ENCODE measurements at places on chromosomes 16 and 17. TPM values are rescaled to one million over a fixed set of nuclear protein-coding genes. Genes with fewer than 3 reads are reported as not detected.

DNA sequence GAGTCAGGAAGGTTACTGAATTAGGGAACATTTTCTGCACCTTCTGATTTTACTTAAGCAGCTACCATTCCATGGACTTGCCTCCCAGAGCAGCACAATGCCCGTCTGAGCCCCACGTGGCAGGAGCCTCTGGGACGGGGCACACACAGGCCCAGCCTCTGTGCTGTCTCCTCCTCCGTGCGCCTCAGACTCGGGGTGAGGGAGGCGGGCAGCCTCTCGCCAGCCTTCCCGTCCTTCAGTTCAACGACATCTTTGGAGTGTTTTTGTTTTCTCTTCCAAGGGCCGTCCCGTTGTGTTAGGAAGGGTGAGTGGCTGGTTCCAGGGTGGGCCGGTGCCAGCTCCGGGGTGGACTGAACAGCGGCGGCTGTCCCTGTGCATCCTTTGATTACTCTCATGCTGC is 31.8 kb downstream of the NDEL1 start:
- no peak for DNase-seq

- no peak for DNase-seq
Measured at GRCh38 chr16:21663889-21664647, at the start of gene OTOA. TSS of gene OTOA (plus strand) at chr16:21663968. CDS start at chr16:21678515, 14,547 bp downstream.

- DNase-seq = peak; percentile 47
Measured at GRCh38 chr17:29292992-29293889, 707 bp downstream of the NUFIP2 start.

- DNase-seq = peak; percentile 57
Measured at GRCh38 chr16:79607587-79607986, 7.0 kb upstream of the MAF start.

- DNase-seq = peak; percentile 68
Measured at GRCh38 chr17:2174468-2175293, 119.8 kb downstream of the HIC1 start.

GRCh38 chr17:75181608-75182318 is 996 bp downstream of the SUMO2 start:
- no peak for DNase-seq

DNA sequence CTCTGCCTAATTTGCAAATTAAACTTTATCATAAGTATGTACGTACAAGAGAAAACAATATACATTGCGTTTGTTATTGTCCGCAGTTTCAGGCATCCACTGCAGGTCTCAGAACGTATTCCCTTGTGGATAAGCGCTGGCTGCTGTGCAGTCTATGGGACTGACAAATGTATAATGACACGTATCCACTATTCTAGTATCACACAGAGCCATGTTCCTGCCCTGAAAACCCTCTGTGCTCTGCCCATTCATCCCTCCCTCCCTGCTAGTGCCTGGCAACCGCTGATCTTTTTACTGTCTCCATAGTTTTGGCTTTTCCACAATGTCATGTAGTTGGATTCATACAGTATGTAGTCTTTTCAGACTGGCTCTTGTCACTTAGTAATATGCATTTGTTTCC is 179.4 kb downstream of the MAF start:
- DNase-seq = no peak

GRCh38 chr16:57527027-57527426 is 9.3 kb downstream of the CCDC102A start:
- no peak for DNase-seq

SEPHS2 gene
- total RNA-seq = 4.9 TPM

DNA sequence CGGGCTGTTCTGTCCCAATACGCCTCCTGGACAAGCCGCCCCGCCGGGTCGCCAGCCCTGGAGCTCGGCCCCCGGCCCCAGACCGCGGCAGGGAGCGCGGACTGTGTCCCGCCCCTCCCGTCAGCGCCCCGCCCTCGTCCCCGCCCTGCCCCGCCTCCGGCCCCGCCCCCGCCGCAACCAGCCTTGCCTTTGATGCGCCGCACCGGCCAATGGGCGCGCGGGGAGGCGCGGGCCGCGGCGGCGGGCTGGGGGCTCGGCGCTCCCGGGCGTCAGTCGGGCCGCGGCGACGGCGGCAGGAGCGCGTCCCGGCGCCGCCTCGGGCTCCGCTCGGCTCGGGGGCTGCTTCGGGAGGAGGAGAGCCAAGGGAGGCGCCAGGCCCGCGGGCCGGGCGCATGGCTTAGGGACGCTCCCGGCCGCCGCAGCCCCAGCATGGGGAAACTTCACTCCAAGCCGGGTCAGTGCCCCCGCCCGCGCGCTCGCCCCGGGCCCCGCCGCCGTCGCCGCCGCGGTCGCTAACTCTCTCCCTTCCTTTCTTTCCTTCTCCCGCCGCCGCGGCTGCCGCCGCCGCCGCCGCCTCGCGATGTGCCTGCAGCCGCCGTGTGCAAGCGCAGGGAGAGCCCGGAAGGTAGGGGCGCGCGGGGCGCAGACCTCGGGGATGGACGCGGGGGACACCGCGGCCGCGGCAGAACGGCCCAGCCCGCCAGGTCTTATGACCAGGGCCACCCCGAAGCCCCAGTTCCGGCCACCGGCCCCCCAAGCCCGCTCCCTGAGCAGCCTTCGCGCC is at the start of gene NKD1:
NKD1 (plus strand) TSS at position 272 of the 784 bp plus-strand sequence; CDS start at position 430, 158 bp downstream.
- no peak for DNase-seq

GRCh38 chr17:33639103-33639880 is 346.2 kb upstream of the ASIC2 start:
- DNase-seq = no peak

USP6 gene
- not detected for total RNA-seq

GRCh38 chr17:34351096-34351495 is 5.2 kb upstream of the CCL13 start:
- no peak for DNase-seq

DNA sequence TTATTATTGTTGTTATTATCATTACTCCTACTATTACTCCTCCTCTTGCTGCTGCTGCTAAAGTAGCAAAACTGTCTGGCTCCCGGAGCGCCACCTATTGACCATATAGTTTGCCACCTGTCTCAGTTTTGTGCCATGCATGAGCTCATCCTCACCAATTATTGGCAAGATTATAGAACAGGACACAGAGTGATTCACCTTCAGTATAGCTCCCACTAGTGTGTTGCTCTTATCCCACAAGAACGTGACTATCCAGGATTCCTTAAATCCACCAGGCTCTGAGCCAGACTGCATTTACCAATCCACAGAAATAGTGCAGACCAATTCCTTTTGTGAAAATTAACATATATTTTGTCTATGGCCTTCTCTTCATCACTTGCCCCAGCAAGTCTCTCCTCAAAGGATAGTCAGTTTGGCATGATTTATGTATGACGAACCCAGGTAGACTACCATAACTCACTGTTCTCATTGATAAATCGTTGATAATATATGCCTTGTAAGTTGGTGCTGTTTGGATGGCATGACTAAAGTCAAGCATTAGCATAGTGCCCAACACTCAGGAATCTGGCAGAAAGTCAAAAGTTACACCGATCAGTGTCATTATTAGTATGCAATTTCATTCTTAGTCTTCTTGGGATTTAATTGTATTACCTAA is 405.5 kb upstream of the HSBP1 start:
- DNase-seq = no peak

DNA sequence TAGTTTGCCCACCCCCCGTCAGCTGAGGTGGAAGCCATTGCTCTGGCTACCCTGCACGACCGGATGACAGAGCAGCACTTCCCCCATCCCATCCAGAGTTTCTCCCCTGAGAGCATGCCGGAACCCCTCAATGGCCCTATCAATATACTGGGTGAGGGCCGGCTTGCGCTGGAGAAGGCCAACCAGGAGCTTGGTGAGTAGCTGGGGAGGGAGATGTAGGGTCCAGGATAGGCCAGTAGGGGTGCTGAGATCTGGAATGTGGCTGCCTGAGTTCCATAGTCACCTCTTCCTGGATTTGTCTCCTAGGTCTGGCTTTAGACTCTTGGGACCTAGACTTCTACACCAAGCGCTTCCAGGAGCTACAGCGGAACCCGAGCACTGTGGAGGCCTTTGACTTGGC is 6.4 kb downstream of the PFAS start:
- no peak for DNase-seq

DNA sequence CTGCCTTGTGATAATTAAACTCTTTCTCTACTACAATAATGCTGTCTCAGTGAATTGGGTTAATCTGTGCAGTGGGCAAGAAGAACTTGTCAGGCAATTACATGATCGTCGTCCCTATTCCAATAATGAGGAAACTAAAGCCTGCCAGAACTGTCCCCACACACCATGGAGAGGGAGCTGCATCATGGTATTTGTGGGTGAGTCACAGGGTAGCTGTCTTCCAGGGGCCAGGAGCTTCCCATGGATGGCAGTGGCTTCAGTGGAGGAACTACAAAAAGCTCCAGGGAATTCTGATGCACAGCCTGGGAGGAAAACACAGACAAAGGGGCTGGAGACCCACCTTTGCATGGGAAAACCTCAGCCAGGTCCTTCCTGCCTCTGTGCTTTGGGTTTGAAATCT is 83.3 kb upstream of the C16orf82 start:
- no peak for DNase-seq

- no peak for DNase-seq
Measured at GRCh38 chr17:76089680-76090516, 10.9 kb downstream of the ZACN start.

DNA sequence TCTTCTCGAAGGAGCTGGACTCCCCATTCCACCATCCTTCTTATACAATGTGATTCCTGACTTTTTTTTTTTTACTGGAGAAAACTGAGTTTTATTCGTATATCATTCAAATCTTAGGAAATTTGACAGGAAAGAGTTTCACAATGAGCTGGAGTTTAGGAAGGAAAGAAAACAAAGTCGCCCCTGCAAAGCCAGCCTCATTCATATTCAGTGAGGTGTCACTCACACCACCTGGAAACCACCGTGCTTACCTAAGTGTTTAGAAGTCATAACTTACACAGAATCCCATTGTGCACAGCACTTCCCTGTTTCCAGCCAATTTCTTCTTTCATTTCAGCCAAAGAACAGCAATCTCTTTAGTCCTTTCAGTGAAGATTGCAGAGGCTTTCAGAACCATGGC is 90.3 kb upstream of the CHMP6 start:
- no peak for DNase-seq

GNGT2 gene
- total RNA-seq = not detected

GRCh38 chr16:17423221-17423620 is 47.5 kb downstream of the XYLT1 start:
- no peak for DNase-seq

- DNase-seq = no peak
Measured at GRCh38 chr17:39225959-39226683, 376 bp upstream of the STAC2 start.

CHST4 gene
- 0.55 TPM for total RNA-seq

DNA sequence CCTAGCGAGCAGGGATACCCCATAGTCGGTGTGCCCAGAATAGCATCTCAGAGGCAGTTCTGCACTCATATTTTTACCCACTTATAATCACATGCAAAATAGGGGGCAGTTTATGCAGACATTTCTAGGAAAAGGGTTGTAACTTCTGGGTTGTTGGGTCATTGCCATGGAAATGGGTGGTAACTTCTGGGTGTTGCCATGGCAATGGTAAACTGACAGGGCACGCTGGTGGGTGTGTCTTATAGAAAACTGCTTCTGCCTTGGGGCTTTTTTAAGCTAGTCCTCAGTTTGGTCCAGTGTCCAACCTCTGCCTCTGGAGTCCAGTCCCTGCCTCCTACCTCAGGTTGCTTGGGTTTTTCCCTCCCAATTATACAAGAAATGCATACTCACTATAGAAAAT is 7.4 kb upstream of the SPAG9 start:
- peak; percentile 25 for DNase-seq

DNA sequence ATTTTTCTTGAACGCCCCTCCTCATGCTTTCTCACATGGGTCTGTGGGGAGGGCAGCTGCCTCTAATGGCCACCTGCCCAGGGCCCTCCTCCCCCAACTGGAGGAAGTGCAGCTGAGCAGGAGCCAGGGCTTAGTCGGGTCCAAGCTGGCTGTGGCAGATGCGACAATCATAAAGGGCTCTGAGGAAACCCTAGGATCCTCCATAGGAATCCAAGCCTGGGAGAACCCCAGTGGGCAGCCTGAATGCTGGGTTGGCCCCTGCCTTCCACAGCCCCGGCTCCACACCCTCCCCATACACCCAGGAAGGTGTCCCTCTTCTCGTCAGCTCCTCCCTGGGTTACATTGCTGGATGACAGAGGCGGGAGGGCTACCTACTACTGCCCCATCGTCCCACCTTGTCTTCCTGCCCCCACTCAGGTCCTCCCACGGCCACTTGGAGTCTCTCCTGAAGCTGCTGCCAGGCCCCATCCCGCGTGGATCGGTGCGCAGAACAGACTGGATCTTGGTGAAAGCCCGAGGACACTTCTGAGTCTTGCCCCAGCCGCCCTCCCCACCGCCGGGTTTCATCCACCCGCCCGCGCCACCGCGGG is 15.6 kb upstream of the CBFB start:
- no peak for DNase-seq

DNA sequence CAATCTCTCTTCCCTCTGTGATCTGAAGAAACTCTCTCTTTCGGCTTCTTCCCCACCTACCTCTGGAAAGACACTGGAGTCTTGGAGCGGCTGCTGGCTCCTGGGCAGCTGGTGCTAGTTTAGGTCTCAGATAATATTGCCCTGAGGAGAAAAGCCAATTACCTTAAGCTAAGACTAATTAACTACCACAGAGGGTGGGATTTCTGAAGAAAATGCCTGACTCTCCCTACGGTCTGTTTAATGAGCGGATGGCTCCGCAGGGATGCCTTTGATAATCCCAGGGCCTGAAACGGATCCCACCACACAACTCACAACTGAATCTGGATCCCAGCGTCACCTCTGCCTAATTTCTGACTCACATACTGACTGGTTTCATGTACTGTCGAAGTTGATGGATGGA is 127.0 kb upstream of the NLRP1 start:
- DNase-seq = no peak

DNA sequence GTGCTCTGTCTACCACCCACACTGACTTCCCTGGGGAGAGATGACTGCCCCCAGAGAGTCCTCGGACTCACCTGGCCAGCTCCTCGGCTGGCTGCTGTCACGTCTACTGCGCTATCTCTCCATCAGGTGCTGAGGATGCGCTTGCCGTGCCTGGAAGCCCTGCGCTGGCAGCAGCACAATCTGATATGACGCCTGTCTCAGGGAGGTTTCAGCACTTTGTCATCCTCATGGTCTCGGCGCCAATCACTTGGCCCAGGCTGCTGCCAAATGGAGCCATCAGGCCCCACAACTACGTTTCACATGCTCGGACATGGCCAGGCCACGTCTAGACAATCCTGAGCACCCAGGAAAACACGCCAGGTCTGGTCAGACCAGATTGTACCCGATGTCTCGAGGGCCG is 46.7 kb downstream of the FOXL1 start:
- no peak for DNase-seq

GRCh38 chr17:17474341-17474740 is 2.5 kb upstream of the MED9 start:
- DNase-seq = no peak

TNFRSF13B gene
- total RNA-seq = not detected

DNA sequence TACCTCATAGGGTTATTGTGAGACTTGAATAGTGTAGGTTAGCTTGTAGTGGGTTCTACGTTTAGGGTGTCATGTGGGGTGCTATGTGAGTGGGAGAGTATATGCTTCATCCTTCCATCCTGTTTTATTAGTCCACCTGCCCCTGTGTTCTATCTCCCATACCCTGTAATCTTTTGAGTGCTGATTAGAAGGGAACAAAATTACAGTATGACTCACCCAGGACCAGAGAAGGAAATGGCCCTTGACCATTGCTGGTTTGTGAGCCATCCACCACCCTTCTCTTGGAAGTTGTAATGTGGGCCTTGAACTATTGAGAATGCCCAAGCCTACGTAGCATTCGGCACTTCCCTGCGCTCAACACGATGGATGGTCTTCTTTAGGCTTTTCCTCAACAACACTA is 17.1 kb downstream of the SAP30BP start:
- peak; percentile 68 for DNase-seq

CMTM3 gene
- total RNA-seq = 53.7 TPM

HOXB5 gene
- 2.0 TPM for total RNA-seq

GRCh38 chr17:33322063-33322462 is 29.0 kb upstream of the ASIC2 start:
- DNase-seq = no peak

Data from A172 (cell line).